ENCODE measurements at places on chromosomes 3 and 15.

DNA sequence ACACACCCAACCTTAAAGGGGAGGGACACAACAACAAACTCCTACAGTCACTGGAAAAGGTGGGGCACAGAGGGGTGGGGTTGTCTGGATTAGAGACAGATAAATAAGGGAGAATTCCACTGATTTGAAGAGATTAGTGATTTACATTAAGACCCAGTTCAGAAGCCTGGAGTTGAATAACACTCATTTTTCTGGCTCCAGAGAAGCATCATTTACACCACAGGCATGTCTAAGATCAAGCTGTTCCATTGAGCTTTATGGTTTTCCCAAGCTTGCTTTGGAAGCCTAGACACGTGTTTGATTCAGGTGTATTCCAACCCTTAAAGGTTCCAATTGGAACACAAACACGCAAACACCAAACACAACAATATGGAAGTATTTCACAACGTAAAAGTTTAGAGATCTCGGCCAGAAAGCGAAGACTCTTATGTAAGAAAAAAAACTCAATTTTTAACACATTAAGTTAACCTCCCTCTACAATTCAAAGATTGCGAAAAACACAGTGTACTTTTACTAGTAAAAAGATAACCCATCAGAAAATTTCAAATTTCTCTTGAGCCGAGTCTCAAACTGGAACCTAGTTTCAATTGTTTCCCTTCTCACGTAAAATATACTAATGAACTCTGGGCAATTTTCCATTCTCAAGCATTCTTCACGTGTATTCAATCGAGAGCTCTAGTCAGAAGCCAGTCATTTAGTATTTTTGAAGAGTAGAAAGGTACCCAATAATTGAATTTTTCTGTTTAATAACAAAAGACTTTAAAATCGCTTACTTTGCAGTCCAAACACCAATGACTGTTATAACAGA, 2.1 kb downstream of the TRA2B start:
- no peak for DNase-seq

DNA sequence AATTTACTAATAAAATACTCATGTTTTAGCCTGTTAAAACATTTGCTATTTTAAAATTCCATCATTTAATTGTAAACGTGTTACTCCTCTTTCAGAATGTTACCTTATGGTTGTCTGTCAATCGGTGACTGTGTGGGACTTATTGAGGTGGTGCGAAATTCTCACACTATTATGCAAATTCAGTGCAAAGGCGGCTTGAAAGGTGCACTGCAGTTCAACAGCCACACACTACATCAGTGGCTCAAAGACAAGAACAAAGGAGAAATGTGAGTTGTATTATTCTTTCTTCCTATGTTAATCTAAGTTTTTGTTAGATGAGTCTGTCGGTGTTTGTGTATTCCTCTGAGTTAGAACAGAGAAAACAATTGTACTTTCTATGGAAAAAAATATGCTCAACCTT, 21.7 kb downstream of the KCNMB3 start:
- no peak for DNase-seq

DNA sequence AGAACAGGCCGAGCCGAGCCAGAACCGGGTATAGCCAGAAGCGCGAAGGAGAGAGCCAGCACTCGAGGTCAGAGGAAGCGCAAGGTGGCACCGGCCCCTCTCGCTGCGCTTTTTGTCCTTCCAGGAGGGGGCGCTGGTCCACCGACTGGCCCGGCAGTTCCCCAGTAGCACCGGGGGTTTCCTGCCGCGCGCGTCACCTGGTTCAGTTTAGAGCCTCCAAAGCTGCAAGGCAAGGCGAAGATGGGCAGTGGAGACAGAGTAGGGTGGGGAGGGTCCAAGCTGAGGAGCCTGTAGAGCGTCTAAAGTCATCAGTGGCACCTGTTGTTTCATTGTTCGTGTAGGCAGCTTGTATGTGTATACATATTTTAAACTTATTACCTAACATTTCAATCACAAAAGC, 7.6 kb upstream of the NR2E3 start:
- DNase-seq: no peak

- no peak for DNase-seq
These were observed 52.1 kb downstream of the EDEM1 start for GRCh38 chr3:5239602-5240001.

DNA sequence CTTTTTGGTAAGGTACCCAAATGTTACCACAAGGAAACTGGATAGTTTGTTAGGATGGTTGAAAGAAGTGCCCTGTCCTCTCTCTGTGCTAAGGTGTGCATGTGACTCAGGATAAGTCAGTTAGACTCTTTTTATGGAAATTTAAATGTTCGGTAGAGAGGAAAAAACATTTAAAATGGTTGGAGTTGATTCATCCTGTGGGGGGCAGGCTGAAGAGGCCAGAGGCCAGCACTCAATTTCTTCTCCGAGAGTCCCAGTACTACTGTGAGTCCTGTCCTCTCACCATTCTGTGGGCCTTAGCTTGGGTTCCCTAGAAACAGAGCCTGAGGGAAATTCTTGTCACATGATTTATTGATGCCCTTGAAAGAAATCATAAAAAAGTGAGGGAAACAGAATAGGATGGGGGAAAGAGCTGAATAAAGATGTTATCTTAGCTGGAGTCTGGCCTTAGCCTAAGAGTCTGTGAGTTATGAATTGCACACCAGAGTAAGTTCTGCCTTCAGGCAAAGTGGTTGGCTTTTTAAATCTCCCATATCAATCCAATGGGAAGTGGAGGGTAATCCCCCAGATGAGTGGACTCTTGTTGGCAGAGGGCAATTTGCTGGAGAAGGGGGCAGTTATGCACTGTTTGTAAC, 106.5 kb upstream of the GALNT15 start:
- DNase-seq: no peak
